Upper lobe of right lung (tissue), 1 donor: ENCODE measurements at places on chromosomes 16 and 17.
A peak's percentile ranks its signal among the peaks of the same experiment; 100 is the strongest.

DNA sequence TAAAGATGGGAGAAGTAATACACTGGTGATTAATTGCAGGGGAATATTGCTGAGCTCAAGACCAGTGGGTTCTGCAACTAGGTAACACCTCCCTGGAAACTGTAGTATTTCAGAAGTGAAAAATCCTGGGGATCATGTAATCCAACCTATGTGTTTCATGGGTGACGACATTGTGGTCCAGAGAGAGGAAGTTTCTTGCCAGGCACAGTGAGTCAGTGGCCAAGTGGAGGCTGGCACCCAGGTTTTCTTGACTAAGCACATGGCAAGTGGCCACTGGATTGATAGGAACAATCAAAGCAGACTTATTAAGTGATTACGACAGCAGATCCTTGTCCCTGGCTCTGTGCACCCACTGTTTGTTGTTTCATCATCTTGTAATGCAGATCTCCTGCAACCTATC, 14.6 kb upstream of the CIITA start:
- peaks cover 6% of the 10 kb centered on the region for H3K4me1 ChIP-seq
- H3K36me3 ChIP-seq, result no peaks in the 10 kb centered on the region
- H3K4me3 ChIP-seq, result no peak overlapping the region

- no peak overlapping the region for H3K27ac ChIP-seq
- DNase-seq, result no peak
- H3K4me1 ChIP-seq, result peaks cover 5% of the 10 kb centered on the region
- H3K27me3 ChIP-seq, result no peaks in the 10 kb centered on the region
- no peak overlapping the region for H3K4me3 ChIP-seq
These were observed 58.9 kb downstream of the CDH11 start for GRCh38 chr16:65062736-65063583.

GRCh38 chr17:49858796-49859195, 10.9 kb upstream of the TAC4 start:
- no peaks in the 10 kb centered on the region for H3K4me1 ChIP-seq
- H3K27me3 ChIP-seq, result peaks cover 6% of the 10 kb centered on the region
- no peak for DNase-seq

DNA sequence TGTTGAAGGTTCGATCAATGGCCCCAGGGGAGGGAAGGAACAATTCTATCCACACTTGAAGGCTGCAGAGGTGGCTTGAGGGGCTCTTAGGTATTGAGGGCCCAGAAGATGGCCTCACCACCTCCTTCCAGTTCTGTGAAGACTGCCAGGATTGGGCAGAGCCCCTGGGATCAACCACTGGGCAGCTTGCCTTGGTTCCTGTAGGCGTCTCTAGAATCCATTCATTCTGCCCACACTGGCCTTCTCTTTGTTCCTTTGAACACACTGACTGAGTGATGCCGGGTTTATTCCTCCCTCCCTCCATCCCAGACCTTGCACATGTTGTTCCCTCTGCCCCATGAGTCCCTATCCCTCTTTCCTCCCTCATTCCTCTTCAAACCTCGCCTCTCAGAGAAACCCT, 50.5 kb downstream of the SYT17 start:
- no peaks in the 10 kb centered on the region for H3K27me3 ChIP-seq
- DNase-seq, result no peak
- H3K36me3 ChIP-seq, result no peaks in the 10 kb centered on the region
- H3K4me3 ChIP-seq, result no peak overlapping the region

GRCh38 chr17:78922816-78923498, 2.2 kb downstream of the TIMP2 start:
- DNase-seq, result no peak
- no peaks in the 10 kb centered on the region for H3K36me3 ChIP-seq
- H3K4me3 ChIP-seq, result peak overlapping the region; percentile 80
- no peaks in the 10 kb centered on the region for H3K27me3 ChIP-seq

DNA sequence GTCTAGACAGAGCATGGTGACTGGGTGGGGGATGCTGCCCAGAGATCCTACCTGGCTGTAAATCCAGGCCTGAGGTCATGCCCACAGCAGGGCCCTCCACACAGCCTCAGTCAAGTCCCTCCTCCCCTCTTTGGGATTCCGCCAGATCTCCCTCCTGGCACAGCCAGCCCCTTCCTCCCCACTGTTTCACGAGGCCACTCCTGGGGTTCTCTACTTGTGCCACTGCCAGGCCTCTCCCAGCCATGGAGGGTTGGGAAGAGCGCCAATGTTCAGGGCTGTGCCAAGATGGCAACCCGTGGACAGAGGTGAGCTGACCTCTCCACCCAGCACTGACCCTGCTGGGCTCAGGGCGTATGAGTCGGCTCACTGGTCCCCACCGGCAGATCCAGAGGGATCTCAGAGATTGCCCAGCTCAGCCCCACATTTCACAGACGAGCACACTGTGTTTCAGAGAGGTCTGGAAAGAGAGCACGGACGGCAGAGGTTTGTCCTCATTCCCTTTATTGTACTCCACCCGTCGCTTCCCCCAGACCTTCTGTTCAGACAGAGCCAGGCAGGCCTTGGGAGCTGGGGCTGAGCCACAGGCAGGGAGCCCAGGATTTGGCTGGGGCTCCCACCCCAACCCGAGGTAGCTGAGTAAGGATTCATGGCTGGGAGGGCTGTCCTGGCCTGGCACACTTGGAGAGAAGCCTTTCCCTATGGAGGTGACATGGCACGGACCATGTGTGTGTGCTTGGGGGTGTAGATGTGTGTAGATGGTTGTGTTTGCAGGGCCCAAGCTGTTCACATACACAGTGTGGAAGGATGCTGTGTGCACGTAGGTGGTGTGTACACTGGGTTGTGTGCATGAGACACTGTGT, 3.5 kb upstream of the CAMKK1 start:
- no peak overlapping the region for H3K4me3 ChIP-seq
- peak overlapping the region; percentile 24 for H3K27ac ChIP-seq
- no peaks in the 10 kb centered on the region for H3K36me3 ChIP-seq
